Activated CD4-positive, alpha-beta memory T cell treated with anti-CD3 and anti-CD28 coated beads, Interleukin-2, amount 10 ng/mL, durations not matched to agents 7 days and 5 days (primary cell): ENCODE measurements at places on chromosomes 2 and 18. TPM values are rescaled to one million over a fixed set of nuclear protein-coding genes. Genes with fewer than 3 reads are reported as not detected.
A peak's percentile ranks its signal among the peaks of the same experiment; 100 is the strongest.

DNA sequence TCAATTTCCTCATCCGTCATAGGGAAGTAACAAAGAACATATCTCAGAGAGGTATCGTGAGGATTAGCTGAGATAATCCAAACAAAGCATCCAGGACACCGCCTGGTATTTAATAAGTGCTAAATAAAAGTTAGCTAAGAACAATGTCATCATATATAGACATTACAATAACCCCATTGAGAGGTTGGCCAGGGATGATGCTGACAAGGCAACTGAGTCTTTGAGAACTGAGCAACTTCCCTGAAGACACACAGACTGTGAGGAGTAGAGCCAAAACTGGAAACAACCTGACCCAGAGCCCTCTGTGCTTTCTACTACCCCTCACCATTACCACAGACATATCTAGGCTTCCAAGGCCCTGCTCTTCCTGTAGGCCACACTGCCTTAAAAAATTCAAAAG is 1.6 kb upstream of the DCTN1 start:
- peaks cover 19% of the 10 kb centered on the region for H3K4me1 ChIP-seq
- DNase-seq = no peak
- no peak overlapping the region for H3K4me3 ChIP-seq

DNA sequence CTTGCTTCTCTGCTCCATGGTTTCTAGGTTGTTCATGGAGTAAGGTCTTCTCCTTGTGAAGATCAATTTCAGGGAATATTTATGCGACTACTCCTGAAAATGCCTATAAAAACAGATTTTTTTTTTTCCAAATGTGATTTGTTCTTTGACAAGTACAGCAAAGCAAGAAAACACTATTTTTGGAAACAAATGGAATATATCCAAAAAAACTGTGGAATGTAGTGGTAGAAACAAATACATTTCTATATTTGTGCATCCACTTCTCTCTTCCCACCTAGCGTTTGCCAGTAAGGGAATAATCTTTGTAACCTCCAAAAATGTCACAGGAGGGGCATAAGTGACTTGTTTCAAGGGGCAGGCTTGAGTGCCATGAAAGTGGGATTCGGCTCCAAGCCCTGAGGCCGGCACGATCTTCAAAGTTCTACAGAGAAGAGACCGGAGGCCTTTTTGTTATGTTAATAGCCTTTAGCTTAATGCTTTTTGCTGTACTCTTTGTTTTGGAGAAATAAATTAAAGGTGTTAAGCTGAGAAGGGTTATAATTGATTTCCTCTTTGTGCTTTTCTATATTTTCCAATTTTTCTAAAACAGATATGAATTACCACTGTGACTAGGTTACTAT is 200.6 kb downstream of the NRP2 start:
- no peak for DNase-seq
- H3K4me1 ChIP-seq = peaks cover 1% of the 10 kb centered on the region
- no peak overlapping the region for H3K4me3 ChIP-seq
- no peaks in the 10 kb centered on the region for H3K36me3 ChIP-seq

GRCh38 chr2:182280118-182280517 is 146.7 kb downstream of the PDE1A start:
- H3K4me1 ChIP-seq = no peaks in the 10 kb centered on the region
- H3K27me3 ChIP-seq = no peaks in the 10 kb centered on the region
- no peak overlapping the region for H3K4me3 ChIP-seq
- DNase-seq = no peak
- no peaks in the 10 kb centered on the region for H3K36me3 ChIP-seq

DNA sequence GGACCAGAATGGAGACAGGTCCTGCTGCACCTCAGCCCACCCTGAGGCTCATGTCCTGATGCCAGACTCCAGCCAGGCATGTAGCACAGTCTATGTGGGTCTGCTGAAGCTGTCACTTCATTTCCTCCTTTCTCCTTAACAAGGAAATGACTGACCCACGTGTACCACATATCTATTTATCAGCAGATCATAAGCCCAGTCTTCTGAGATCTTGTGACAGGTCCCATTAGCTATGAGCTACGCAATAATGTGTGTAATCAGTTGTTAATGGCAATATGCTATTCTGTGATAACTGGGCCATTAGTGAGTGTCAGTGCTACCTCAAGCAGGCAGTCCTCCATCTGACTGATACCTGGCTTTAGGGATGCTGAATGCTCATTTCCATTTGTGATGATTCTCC is 615.3 kb downstream of the BCL11A start:
- no peaks in the 10 kb centered on the region for H3K4me1 ChIP-seq
- no peak for DNase-seq
- no peak overlapping the region for H3K27ac ChIP-seq
- H3K27me3 ChIP-seq = no peaks in the 10 kb centered on the region
- H3K36me3 ChIP-seq = no peaks in the 10 kb centered on the region

CACNB4 gene
- 0.28 TPM for total RNA-seq

DNA sequence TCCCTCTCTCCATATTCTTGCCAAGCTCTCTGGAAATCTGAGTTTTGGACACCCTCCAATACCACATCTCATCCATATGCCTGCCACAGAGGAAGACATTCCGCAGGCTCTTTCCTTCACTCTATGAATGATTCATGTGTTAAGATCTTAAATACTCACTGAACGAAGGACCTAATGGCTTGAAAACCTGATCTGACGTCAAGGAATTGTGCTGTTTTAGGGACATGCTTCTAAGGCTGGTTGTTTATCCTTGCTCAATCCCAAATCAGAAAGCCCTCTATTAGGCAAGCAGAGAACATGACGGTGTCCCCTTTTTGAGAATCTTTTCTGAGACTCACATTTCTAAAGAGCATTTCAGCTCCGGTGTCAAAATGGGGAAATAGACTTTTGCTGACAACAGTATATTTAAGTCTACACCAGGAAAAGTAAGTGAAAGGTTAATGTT is 83.7 kb upstream of the GALNT5 start:
- H3K4me1 ChIP-seq = no peaks in the 10 kb centered on the region
- no peak overlapping the region for H3K27ac ChIP-seq
- H3K36me3 ChIP-seq = no peaks in the 10 kb centered on the region
- peaks cover 21% of the 10 kb centered on the region for H3K27me3 ChIP-seq
- no peak for DNase-seq
- H3K4me3 ChIP-seq = no peak overlapping the region

- DNase-seq = no peak
- no peaks in the 10 kb centered on the region for H3K36me3 ChIP-seq
- peaks cover 6% of the 10 kb centered on the region for H3K4me1 ChIP-seq
- H3K27me3 ChIP-seq = peaks cover 15% of the 10 kb centered on the region
- no peak overlapping the region for H3K4me3 ChIP-seq
Observed at GRCh38 chr2:206230060-206230762, 44.3 kb upstream of the ZDBF2 start.

DNA sequence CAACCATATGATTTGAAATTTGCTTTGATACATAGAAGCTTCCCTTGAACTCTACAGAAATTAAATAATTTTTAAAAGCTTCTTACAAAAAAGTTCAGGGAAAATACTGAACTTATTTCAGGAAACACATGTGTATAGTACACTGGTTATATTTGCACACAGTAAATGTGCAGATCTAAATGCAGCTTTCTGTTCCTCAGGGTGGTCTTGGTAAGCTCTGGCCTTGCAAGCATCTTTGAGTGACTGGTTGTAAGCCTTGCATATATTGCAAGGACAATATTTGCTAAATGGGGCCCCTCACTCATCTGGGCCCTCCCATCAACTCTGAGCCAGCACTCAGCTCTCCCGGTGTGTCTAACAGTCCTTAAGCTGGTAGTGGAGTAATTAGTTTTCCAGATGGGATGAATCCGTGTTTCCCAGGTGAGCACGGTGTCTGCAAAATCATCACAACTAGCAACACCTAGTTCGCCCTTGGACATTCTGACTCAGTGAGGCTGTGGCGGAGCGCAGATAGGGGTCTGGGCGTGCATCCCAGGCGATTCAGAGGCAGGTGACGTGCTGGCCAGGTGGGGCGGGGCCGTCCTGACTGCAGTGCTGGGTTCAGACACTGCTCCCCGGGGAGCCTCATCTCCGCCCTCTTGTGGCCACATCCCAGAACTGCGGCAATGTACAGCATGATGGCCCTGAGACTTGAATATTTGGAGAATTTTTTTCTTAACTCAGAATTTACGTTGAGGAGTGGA is 149.6 kb downstream of the MBP start:
- H3K36me3 ChIP-seq = no peaks in the 10 kb centered on the region
- no peak overlapping the region for H3K27ac ChIP-seq
- H3K27me3 ChIP-seq = no peaks in the 10 kb centered on the region

- H3K27me3 ChIP-seq = no peaks in the 10 kb centered on the region
- DNase-seq = no peak
- H3K4me3 ChIP-seq = peak overlapping the region; percentile 69
- peak overlapping the region; percentile 98 for H3K27ac ChIP-seq
- H3K36me3 ChIP-seq = peaks cover 29% of the 10 kb centered on the region
Observed at GRCh38 chr2:105794926-105795574, 50.3 kb downstream of the NCK2 start.

GRCh38 chr2:159737292-159737916 is 25.1 kb downstream of the MARCHF7 start:
- H3K4me3 ChIP-seq = no peak overlapping the region
- no peak overlapping the region for H3K27ac ChIP-seq
- DNase-seq = no peak
- no peaks in the 10 kb centered on the region for H3K27me3 ChIP-seq

GRCh38 chr18:35441857-35442595 is 55.7 kb downstream of the INO80C start:
- no peak overlapping the region for H3K4me3 ChIP-seq
- no peaks in the 10 kb centered on the region for H3K27me3 ChIP-seq

DNA sequence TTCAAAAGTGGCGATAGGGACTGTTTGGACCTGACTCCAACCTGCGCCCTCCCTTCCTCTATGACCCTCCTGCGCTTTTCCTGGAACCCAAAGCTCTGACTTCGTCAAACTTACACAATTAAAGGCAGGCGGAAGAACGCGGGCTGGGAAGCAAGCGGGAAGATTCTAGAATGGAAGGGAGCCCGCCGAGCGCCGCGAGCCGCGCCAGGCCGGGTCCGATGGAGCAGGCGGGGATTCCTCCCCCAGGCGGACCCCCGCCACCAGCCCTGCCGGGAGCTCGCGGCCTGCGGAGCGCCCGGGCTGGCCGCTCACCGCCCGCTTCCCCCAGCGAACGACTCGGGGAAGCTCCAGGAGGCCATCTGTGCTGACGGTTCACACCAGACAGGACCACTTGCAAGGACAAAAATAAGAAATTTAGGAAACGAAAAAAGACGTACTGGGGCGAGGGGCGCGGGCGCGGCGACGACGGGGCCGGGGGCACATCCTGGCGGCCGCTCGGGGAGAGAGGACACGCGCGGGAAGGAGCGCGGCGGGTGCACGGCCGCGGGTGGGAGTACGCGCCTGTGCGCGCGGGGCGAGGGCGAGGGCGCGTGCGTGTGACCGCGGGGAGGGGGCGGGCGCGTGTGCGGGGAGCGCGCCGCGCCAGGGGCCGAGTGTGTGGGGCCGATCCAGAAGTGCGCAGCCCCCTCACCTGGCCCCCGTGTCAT is 1.1 kb upstream of the SALL3 start:
- H3K4me3 ChIP-seq = peak overlapping the region; percentile 32
- H3K27ac ChIP-seq = peak overlapping the region; percentile 59
- H3K4me1 ChIP-seq = peaks cover 13% of the 10 kb centered on the region
- H3K27me3 ChIP-seq = peaks cover 59% of the 10 kb centered on the region
- H3K36me3 ChIP-seq = peaks cover 9% of the 10 kb centered on the region

DNA sequence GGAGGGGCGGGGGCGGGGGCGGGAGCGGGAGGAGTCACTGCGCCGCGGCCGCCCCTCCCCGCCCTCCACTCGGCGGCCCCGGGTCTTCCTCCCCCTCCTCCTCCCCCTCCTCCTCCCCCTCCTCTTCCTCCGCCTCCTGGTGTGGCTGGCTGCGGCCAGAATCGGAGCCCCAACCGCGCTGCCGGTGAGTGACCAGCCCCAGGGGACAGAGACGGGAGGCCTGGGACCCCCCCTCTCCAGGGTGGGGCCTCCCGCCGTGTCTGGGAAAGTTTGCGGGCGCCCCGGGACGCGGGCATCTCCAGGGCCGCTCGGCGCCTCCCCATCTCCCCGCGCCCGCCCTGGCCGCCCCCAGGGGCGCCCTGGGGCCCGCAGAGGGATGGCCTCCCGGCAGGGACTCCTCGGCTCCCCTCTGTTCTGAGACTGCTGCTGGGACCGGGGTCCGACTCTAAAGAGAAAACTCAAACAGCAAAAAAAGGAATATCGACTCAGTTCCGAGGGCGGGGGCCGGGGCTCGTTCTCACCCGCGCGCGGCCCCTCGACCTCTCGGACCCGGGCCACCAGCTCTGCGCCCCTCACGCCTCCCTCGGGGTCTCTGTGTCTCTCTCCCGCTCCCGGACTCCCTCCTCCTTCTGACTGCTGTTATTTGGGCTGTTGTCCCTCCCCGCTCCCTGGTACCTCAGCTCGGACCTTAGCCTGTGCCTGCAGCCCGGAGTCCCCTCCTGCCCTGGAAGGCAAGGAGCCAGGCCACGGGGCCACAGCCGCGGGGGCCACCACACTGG is at the start of gene STON1:
TSS of gene STON1 (plus strand) at position 122 of the 779 bp plus-strand sequence. CDS start 50,480 bp downstream, outside the sequence.
- peak; percentile 26 for DNase-seq
- peaks cover 4% of the 10 kb centered on the region for H3K27me3 ChIP-seq
- peaks cover 6% of the 10 kb centered on the region for H3K36me3 ChIP-seq
- no peak within 1 kb of the TSS for H3K27ac ChIP-seq
- H3K4me3 ChIP-seq = peak within 1 kb of the TSS; percentile 81

DNA sequence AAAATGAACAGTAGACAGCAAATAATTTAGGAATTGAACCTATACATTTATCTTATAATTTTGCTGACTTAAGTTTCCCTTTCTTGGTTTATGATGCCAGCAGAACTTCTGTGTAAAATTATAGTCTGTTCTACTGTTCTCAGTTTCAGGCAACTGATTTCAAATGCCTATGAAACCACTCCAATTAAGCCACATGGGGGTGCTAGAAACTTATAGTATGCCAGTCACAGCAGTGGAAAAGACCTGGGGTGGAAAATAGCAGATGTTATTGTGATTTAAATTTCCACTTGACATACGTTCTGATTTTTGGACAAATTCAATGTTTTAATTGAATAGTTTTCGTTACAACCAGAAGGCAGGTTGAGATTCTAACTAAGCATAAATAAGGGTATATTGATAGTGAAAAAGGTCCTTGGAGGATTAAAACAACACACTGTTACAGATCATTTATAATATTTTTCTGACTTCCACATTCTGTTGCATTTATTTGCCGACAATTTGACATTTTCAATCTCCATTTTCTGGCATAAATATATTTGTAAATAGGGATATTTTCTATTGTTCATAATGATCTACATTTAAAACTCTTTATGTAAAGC is 61.4 kb downstream of the CPS1 start:
- DNase-seq = no peak
- H3K27me3 ChIP-seq = no peaks in the 10 kb centered on the region
- H3K4me1 ChIP-seq = no peaks in the 10 kb centered on the region
- no peak overlapping the region for H3K4me3 ChIP-seq
- no peaks in the 10 kb centered on the region for H3K36me3 ChIP-seq
- no peak overlapping the region for H3K27ac ChIP-seq

- no peak overlapping the region for H3K27ac ChIP-seq
- H3K4me1 ChIP-seq = no peaks in the 10 kb centered on the region
- H3K27me3 ChIP-seq = peaks cover 18% of the 10 kb centered on the region
- DNase-seq = no peak
Observed at GRCh38 chr2:120525056-120526046, 179.4 kb downstream of the INHBB start.

DNA sequence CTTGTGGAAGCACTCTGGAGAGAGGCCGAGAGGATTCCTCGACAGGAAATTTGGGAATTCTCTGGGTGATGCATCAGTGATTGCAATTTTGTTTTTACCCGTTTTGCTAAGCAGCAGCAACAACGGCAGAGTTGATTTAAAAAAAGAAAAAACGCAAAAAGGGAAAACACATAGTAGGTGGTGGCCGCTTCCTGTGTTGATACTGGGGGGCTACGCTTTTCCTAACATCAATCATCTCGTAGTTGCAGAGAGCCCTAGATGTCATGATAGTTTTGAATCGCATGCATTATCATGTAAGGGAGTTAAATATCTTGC is 271 bp upstream of the RBM43 start:
- peak overlapping the region; percentile 88 for H3K4me3 ChIP-seq
- peak overlapping the region; percentile 98 for H3K27ac ChIP-seq
- H3K4me1 ChIP-seq = peaks cover 28% of the 10 kb centered on the region
- H3K36me3 ChIP-seq = peaks cover 14% of the 10 kb centered on the region
